Left renal cortex interstitium (tissue), 4 donors: ENCODE measurements at places on chromosomes 5 and 9.

DNA sequence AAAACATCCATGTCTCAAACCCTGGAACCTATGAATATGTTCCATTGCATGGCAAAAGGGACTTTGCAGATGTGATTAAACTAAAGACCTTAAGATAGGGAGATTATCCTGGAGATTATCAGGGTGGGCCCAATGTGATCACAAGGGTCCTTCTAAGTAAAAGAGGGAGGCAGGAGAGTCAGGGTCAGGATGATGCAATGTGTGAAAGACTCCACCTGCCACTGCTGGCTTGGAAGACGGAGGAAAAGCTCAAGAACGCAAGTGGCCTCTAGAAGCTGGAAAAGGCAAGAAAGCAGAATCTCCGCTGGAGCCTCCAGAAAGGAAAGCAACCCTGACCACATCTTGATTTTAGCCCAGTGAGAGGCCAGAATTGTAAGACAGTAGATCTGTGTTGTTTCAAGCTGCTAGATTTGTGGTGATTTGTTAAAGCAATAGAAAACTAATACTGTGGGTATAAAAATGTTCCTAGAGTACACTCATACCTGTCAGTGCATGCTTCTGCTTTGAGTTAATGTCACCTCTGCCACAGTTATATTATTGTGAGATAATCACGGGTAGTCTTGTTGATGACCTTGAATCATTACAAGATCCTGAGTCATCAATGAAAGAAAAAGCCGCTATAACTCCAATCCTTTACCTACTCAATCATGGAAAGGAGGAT, 93.5 kb upstream of the TNPO1 start:
- no peak for DNase-seq

DNA sequence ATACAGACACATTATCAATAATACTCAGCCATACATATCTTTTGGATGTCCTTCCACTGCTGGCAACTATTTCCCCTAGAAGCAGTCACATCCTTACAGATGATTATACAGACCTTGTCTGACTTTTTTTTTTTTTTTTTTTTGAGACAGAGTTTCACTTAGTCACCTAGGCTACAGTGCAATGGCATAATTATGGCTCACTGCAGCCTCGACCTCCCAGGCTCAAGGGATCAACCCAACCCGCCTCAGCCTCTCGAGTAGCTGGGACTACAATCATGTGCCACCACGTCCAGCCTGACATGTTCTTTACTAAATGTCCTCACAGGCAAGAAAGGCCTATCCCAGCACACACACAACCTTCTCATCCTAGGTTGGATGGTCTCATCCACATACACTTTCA, 24.0 kb downstream of the NR6A1 start:
- DNase-seq: no peak

DNA sequence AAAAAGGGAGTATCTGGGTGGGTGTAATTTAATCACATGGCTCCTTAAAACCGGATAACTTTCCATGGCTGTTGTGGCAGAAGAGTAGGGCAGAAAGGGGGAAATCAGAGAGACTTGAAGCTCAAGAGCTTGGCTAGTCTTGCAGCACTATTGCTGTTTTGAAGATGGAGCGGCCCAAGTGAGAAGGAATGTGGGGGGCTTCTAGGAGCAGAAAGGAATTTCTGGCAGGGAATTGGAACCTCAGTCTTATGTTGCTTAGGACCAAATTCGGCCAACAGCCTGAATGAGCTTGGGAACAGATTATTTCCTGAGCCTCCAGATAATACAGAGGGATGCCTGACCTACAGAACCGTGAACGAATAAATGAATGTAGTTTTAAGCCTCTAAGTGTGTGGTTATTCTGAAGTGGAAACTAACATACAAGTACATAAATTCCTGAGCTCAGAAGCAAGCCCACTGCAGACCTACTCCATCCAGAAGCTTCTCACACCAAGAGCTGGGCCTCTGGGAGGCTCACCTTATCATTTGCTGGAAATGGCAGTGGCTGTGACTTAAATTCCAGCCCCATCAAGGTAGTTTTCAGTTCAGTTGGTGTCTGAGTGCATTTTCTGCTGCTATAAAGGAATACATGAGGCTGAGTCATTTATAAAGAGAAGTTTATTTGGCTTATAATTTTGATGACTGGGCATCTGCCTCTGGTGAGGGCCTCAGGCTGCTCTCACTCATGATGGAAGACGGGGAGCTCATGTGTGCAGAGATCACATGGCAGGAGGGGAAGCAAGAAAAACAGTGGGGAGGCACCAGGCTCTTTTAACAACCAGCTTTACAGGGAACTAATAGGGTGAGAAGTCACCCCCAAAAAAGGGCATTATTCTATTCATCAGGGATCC, 15.3 kb upstream of the TMEM174 start:
- no peak for DNase-seq

DNA sequence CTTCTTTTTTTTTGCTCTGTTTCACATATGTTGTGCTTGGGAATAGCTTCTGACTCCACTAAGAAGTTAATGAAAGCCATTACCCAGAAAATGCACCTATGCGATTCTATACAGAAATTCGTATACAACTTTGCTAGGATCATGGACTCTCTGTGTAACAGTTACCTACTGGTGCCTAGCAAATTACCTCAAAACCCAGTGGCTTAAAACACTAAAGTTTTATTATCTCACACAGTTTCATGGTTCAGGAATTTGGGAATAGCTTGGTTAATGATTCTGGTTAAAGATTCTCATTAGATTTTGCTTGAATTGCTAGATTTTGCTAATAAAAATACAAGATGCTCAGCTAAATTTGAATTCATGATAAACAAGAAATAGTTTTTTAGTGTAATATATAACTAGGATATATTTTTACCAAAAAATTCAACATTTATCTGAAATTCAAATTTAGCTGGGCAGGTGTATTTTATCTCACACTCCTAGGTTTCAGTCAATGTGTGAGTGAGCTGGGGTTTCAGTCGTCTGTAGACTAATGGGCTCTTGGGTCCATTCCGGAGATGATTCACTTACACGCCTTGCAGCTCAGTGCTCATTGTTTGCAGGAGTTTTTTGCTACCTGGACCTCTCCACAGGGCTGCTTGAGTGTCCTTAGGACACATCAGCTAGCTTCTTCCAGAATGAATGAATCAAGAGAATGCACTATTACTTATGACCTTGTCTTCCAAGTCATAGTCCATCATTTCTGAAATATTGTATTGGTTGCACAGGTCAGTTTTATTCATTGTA, 75.1 kb downstream of the MROH2B start:
- no peak for DNase-seq

DNA sequence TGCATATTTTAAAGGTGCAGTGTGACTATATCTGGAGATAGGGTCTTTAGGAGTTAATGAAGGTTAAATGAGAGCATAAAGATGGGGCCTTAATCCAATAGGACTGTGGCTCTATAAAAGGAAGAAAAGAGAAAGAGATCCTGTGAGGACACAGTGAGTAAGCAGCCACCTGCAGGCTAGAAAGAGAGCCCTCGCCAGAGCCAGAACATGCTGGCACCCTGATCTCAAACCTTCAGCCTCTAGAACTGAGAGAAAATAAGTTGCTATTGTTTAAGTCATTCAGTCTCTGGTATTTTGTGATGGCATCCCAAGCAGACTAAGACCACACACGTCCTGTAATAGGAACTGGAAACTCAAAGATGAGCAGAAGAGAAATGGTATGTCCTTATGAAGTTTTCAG, 41.0 kb downstream of the RNF180 start:
- DNase-seq: no peak

DNA sequence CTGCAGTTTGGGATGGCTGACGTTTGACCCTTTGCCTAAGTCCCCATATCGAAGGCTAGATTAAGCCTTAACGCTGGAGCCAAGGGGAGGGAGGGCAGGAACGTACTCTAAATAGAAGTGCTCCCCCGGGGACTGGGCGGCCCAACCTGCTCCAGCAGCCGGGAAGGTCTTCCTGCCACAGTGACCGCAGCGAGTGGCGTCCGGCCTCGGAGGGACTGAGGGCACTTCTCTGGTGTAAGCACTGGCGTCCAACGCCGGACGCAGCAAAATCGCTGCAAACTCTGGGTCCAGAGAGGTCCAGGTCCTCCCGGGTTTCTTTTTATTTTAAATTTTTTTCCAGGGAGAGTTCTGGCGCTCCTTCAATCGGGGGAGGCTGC, 505 bp upstream of the ACER2 start:
- DNase-seq: no peak

DNA sequence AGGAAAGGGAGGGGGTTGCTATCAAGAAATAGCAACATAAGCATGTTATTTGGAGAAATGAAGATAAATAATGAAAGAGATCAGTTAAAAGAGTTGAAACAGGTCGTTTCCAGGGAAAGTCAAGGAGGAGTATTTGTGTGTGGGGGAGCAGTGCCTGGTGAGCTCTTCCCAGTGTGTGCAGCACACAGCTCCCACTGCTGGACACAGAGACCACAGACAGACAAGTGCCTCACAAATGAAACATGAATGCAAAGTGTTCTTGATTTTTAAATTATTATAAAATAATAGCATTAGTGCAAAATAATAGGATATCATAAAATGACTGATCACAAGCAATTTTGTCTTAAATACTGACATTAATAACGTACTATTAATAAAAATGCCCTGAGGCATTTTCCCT, 40.8 kb downstream of the LIFR start:
- no peak for DNase-seq

DNA sequence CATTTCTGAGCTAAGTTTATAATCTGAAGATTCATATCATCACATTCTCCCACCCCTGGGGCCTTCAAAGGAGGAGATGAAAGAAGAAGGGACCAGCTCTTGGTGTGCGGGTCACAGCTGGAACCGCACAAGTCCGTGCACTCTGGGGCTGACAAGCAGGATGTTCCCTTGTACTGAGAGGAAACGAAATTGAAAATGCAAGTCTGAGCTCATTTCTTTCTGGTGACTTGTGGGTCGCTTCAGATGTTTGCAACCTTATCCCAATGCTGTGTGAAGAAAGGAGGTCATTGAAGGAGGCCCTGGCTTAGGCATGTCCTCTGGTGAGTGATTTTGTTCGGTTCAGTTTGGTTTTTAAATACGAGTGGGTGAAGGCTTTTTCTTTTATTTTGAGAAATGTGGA, 59.6 kb downstream of the C9orf152 start:
- no peak for DNase-seq

DNA sequence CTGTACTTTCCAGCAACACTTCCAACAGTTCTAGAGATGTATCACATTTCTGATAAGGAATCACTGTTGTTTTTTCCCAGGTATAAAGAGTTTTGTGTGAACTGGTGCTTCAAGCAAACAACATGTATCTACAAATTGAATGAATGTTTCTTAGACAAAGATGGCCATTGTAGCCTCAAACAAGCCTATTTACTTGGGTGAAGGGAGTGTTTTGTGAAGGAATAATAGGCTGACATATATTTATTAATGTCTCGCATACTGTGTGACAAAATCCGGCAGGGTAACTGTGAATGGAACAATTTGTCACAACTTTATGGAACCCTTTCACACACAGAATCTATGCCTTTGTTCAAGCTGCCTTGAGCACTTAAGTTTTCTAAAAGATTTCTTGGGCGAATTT, 24.8 kb upstream of the DAB2 start:
- no peak for DNase-seq

GRCh38 chr9:136412962-136413361, 2.5 kb downstream of the PMPCA start:
- DNase-seq: no peak

DNA sequence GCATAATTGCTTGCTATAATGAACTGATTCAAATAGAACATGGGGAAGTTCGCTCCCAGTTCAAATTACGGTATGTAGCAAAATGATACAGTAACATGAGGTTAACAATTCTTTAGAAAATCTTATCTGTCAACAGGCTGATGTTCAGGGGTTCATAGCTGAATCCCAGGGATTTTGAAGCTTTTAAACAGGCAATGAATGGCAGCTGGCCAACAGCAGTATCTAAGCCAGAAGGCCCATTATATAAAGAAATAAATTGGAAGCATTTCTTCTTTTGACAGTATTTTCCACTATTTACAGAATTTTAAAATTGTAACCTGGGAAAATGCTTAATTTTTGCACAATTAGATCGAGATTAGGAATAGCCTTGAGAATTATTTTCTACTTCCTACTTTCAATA, 126.8 kb downstream of the PDE8B start:
- no peak for DNase-seq

DNA sequence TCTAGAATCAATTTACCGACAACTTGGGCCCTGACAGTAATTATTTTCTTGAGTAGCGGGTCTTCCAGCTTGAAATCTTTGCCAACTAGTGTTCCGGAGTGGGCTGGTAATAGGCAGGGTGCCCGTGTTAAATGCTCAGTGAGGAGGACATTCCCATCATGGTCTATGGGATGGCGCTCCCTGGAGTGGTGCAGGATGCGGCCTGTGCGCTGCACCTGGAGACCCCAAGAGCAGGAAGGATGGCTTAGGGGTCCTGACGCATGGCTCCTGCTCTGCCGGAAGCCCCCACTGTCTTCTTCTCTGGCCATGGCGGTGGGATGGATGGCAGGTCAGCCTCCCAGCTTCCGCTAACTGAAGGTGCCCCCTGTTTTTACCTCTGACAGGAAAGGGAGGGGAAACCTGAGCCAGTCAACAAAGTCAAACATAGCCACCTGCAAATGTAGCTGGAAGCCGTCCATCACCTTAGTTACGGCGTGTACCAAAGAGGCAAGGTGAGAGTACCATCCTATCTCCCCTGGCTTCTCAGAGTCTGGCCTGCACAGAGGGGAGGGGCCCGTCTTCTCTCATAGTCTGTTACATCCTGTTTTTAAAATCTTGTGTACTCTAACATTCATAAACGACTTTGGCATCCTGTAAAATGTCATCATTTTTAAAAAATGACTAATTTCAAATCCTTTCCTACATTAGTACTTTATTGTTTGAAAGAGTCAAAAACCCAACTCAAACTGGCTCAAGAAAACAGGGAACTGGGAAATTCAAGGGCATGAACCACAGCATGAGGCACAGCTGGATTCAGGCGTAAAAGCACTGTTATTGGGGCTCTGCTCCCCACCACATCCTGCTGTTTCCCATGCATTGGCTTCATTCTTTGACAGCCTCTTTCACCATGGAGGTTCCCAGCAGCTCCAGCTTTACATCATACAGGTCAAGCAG, 28.5 kb upstream of the UNC5A start:
- DNase-seq: no peak

GRCh38 chr5:141696431-141696830, 14.4 kb upstream of the ARAP3 start:
- no peak for DNase-seq
